ENCODE measurements at places on chromosomes 5 and 9. TPM values are rescaled to one million over a fixed set of nuclear protein-coding genes. Genes with fewer than 3 reads are reported as not detected.

GRPEL2 gene
- total RNA-seq, result 13.9 TPM

DNA sequence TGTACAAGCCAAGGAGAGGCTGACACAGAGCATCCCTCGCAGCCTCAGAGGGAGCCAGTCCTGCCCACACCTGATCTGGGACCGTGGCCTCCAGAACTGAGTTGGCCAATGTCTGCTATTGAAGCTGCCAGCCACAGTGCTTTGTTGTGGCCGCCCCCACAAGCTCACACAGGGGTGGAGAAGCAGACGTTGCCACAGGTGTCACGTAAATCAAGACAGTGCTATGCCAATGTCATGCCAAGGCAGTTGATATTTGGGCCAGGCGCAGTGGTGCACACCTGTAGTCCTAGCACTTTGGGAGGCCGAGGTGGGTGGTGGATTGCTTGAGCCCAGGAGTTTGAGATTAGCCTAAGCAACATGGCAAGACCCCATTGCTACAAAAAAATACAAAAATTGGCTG lies 17.3 kb upstream of the TERT start:
- DNase-seq, result no peak
- H3K36me3 ChIP-seq, result no peaks in the 10 kb centered on the region
- H3K27ac ChIP-seq, result no peak overlapping the region

- no peak overlapping the region for H3K4me3 ChIP-seq
- H3K27ac ChIP-seq, result no peak overlapping the region
- H3K4me1 ChIP-seq, result peaks cover 4% of the 10 kb centered on the region
- peaks cover 3% of the 10 kb centered on the region for H3K27me3 ChIP-seq
- H3K36me3 ChIP-seq, result no peaks in the 10 kb centered on the region
- DNase-seq, result no peak
Measured at GRCh38 chr5:124895236-124895635, 148.8 kb upstream of the ZNF608 start.

- H3K4me1 ChIP-seq, result peaks cover 44% of the 10 kb centered on the region
- H3K27me3 ChIP-seq, result no peaks in the 10 kb centered on the region
- H3K27ac ChIP-seq, result peak overlapping the region; percentile 95
- H3K4me3 ChIP-seq, result no peak overlapping the region
Measured at GRCh38 chr5:95818181-95819147, 4.1 kb downstream of the GLRX start.

DNA sequence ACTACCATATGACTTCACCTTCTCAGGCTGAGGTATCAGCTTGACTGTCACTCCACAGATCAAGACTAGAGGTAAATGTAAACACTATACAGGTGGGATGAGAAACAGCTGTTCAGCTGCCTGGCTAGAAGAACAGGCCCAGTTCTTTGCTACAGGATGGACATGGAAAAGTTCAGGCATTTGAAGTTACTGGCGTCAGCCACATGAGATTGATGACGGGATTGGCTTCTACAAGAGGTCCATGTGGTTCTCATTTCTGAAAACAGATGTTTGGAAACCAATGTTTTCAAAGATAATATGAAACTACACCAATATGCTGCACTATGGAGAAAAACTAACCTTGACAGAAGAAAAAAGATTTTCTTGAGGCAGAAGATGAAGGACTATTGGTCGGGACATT lies 324.1 kb downstream of the CDH10 start:
- H3K27ac ChIP-seq, result no peak overlapping the region
- H3K27me3 ChIP-seq, result no peaks in the 10 kb centered on the region
- no peaks in the 10 kb centered on the region for H3K36me3 ChIP-seq
- DNase-seq, result no peak

- peaks cover 5% of the 10 kb centered on the region for H3K4me1 ChIP-seq
- no peak overlapping the region for H3K27ac ChIP-seq
- DNase-seq, result no peak
- H3K36me3 ChIP-seq, result peaks cover 28% of the 10 kb centered on the region
Measured at GRCh38 chr5:172334641-172335040, 51.1 kb upstream of the UBTD2 start.

- H3K36me3 ChIP-seq, result no peaks in the 10 kb centered on the region
- H3K27me3 ChIP-seq, result no peaks in the 10 kb centered on the region
- peaks cover 25% of the 10 kb centered on the region for H3K4me1 ChIP-seq
- H3K4me3 ChIP-seq, result no peak overlapping the region
- DNase-seq, result no peak
Measured at GRCh38 chr9:70587201-70587600, 172.7 kb upstream of the KLF9 start.
